Activated CD4-positive, alpha-beta T cell treated with anti-CD3 and anti-CD28 coated beads, Interleukin-2, amount 10 ng/mL, durations not matched to agents 24 days and 14 days (primary cell): ENCODE measurements at places on chromosomes 6 and 20. TPM values are rescaled to one million over a fixed set of nuclear protein-coding genes. Genes with fewer than 3 reads are reported as not detected.

UBE2V1 gene
- total RNA-seq: 142 and 153 TPM in 2 replicates

LRRC1 gene
- 2.3 and 2.7 TPM in 2 replicates for total RNA-seq

C20orf141 gene
- not detected in 2 replicates for total RNA-seq

MEI4 gene
- total RNA-seq: not detected in 2 replicates

FNDC11 gene
- 0.12 and 0.16 TPM in 2 replicates for total RNA-seq

MTRF1L gene
- total RNA-seq: 20.6 and 21.3 TPM in 2 replicates

GNAS-AS1 gene
- 0.64 and 1.6 TPM in 2 replicates for total RNA-seq

FKBP1C gene
- total RNA-seq: 3.5 and 3.6 TPM in 2 replicates

KAT14 gene
- 16.5 and 16.8 TPM in 2 replicates for total RNA-seq

OR10C1 gene
- not detected in 2 replicates for total RNA-seq

CST4 gene
- total RNA-seq: not detected in 2 replicates

BMP2 gene
- 0.09 and 0.12 TPM in 2 replicates for total RNA-seq
